ENCODE measurements at places on chromosomes 13 and 19. TPM values are rescaled to one million over a fixed set of nuclear protein-coding genes. Genes with fewer than 3 reads are reported as not detected.

GRCh38 chr13:29774830-29775229 is 75.6 kb downstream of the UBL3 start:
- H3K27ac ChIP-seq, result no peak overlapping the region
- H3K4me3 ChIP-seq, result no peak overlapping the region
- DNase-seq, result no peak
- H3K4me1 ChIP-seq, result no peaks in the 10 kb centered on the region
- no peaks in the 10 kb centered on the region for H3K27me3 ChIP-seq
- H3K36me3 ChIP-seq, result no peaks in the 10 kb centered on the region

- H3K36me3 ChIP-seq, result no peaks in the 10 kb centered on the region
- no peaks in the 10 kb centered on the region for H3K27me3 ChIP-seq
- H3K4me1 ChIP-seq, result no peaks in the 10 kb centered on the region
- no peak overlapping the region for H3K4me3 ChIP-seq
Measured at GRCh38 chr19:46429999-46430398, 1.3 kb upstream of the PNMA8C start.

ZNF43 gene
- total RNA-seq, result 0.34 TPM

- H3K27me3 ChIP-seq, result no peaks in the 10 kb centered on the region
- H3K4me3 ChIP-seq, result no peak overlapping the region
- no peak for DNase-seq
- H3K27ac ChIP-seq, result no peak overlapping the region
- no peaks in the 10 kb centered on the region for H3K4me1 ChIP-seq
- no peaks in the 10 kb centered on the region for H3K36me3 ChIP-seq
Measured at GRCh38 chr19:33158365-33158764, 26.5 kb downstream of the WDR88 start.

Data from HCT116 (cell line).